ENCODE measurements at places on chromosomes 1 and 21. TPM values are rescaled to one million over a fixed set of nuclear protein-coding genes. Genes with fewer than 3 reads are reported as not detected.

PDZK1IP1 gene
- 1.0 TPM for total RNA-seq

TFF3 gene
- total RNA-seq: 24.4 TPM

CYP4X1 gene
- total RNA-seq: 5.9 TPM

ERICH3 gene
- 0.05 TPM for total RNA-seq

PGLYRP3 gene
- not detected for total RNA-seq

SPRR5 gene
- total RNA-seq: not detected

IL12RB2 gene
- 1.1 TPM for total RNA-seq

AADACL3 gene
- not detected for total RNA-seq

FMO4 gene
- 4.6 TPM for total RNA-seq

ITGB2 gene
- 122 TPM for total RNA-seq

BEST4 gene
- 0.38 TPM for total RNA-seq

C1orf185 gene
- not detected for total RNA-seq

TNFRSF14 gene
- 63.6 TPM for total RNA-seq

SUSD4 gene
- 0.56 TPM for total RNA-seq

MYOG gene
- total RNA-seq: not detected

HEYL gene
- 47.1 TPM for total RNA-seq

TRNP1 gene
- total RNA-seq: 10.7 TPM
